Stimulated activated CD4-positive, alpha-beta T cell treated with anti-CD3 and anti-CD28 coated beads, Interleukin-15, amount 100 ng/mL, for 24 hours (primary cell): ENCODE measurements at places on chromosomes 12 and 14.

- DNase-seq, result no peak
These were observed 38.7 kb downstream of the P2RX4 start for GRCh38 chr12:121248622-121249021.

GRCh38 chr12:93025145-93026103 lies 96.3 kb upstream of the EEA1 start:
- DNase-seq, result no peak

GRCh38 chr14:75454963-75455546 lies 27.2 kb downstream of the JDP2 start:
- DNase-seq, result no peak

DNA sequence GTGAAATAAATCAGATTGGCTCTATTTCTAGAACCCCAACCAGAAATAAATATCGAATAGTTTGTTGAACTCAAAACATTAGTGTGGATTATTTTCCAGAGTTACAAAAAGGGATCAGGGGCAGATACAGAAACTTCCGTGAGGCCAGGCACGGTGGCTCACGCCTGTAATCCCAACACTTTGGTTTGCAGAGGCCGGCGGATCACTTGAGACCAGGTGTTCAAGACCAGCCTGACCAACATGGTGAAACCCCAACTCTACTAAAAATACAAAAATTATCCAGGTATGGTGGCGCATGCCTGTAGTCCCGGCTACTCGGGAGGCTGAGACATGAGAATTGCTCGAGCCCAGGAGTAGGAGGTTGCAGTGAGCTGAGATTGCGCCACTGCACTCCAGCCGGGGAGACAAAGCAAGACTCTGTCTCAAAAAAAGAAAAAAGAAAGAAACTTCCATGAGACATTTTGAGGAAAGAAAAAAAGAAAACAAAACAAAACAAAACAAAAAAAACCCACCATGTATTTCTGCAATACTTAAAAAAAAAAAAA lies 2.1 kb downstream of the FBXO21 start:
- DNase-seq, result no peak

DNA sequence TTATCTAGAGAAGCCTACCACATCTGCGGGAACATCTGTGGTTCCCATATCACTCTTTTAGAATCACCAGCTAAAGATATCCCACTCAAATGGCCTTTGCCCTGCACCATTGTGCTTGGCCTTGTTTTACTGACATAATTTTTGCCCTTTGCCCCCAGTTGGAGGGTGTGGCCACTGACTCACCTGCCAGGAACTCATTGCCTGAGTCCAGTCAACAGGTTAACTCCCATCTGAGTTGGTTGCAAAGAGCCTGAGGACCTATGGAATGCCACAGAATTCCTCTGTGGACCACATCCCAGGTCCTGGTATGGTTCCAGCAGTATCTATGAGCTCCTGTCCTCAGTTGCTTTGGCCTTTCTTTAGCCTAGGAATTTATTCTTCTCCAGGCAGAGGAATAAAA lies 55.7 kb upstream of the PTGR2 start:
- no peak for DNase-seq

- DNase-seq, result no peak
These were observed 31.6 kb upstream of the MYBPC1 start for GRCh38 chr12:101563212-101563611.

- DNase-seq, result no peak
These were observed 118.8 kb downstream of the TPH2 start for GRCh38 chr12:72057330-72057914.

- DNase-seq, result no peak
These were observed 60.7 kb upstream of the BDKRB2 start for GRCh38 chr14:96143906-96144305.

DNA sequence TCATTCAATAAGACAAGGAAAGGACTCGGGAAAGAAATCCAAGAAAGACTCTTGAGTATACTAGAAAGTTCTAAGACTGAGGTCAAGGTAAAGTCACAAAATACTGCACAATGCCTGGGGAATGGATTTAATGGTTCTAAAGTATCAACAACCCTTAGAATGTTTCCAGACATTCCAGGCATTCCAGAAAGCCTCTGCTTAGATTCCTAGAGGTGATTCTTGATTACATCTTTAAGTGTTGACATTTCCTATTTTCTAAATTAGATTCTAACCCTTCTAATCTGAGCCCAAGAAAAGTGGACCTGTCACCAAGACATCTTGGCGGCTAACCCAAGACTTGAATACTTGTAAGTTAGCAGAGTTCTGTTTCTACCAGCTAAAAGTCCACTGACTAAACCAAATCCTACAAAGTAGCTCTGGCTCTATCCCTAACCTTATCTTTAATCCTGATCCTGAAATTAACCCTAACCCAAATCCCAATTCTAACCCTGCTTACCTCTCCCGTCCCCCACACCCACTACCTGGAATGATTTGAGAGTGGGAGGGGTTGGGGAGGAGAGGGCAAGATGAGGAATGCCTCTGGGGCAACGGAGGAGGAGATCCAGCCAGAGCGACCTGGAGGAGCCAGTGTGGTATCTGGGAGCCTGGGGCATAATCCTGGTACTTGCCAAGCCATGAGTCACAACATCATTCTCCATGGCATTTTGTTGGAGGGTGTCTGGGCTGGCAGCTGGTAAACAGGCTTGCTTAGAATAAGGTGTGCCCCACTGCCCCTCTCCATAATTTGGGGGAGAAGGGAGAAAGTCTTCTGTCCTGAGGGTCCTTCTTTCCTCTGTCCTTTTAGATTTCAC lies 93.4 kb upstream of the HOXC13 start:
- DNase-seq, result no peak

- no peak for DNase-seq
These were observed 261.5 kb downstream of the FOXN3 start for GRCh38 chr14:89155491-89155890.

GRCh38 chr14:51097287-51097686 lies 2.4 kb upstream of the TRIM9 start:
- no peak for DNase-seq

- peak; percentile 37 for DNase-seq
These were observed 50.9 kb upstream of the VASH1 start for GRCh38 chr14:76710056-76711010.
